ENCODE measurements at places on chromosomes 12 and 14. TPM values are rescaled to one million over a fixed set of nuclear protein-coding genes. Genes with fewer than 3 reads are reported as not detected.

Gene LTB4R2
- 12.5 TPM for total RNA-seq

Gene TMCC3
- 0.71 TPM for total RNA-seq

Gene OVCH1
- not detected for total RNA-seq

Gene LRTM2
- total RNA-seq = 0.13 TPM

Gene ABCC9
- total RNA-seq = not detected

DNA sequence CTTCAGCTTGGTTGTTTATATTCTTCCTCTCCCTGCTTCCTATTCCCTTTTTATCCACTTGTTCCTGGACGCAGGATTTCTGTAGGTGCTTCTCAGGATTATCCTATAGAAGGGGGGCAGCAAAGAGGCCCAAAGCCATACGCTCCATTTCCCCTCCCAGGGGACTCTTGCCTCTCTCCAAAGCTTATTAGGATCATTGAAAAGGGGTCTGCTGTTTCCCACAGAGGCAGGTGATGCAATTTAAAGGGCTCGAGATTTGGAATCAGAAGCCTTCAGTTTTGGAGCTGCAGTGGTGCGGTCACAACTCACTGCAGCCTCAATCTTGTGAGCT lies 31.5 kb upstream of the SYNDIG1L start:
- no peak for DNase-seq

DNA sequence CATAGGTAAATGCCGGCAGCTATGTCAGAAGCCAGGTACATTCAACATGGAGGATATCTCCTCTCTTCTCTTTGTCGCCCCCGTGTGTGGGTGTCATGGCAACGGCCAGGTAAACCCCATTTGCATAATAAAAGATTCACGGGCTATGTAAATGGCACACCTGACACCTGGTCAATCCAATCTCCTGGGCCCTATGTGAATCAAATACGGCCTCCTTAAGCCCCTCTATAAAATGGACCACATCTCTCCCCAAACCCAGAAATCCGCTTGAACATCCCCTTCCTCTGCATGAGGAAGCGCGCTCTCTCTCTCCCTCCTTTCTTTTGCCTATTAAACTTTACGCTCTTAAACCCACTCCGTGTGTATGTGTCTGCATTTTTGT lies 363.7 kb downstream of the SOX5 start:
- no peak for DNase-seq

DNA sequence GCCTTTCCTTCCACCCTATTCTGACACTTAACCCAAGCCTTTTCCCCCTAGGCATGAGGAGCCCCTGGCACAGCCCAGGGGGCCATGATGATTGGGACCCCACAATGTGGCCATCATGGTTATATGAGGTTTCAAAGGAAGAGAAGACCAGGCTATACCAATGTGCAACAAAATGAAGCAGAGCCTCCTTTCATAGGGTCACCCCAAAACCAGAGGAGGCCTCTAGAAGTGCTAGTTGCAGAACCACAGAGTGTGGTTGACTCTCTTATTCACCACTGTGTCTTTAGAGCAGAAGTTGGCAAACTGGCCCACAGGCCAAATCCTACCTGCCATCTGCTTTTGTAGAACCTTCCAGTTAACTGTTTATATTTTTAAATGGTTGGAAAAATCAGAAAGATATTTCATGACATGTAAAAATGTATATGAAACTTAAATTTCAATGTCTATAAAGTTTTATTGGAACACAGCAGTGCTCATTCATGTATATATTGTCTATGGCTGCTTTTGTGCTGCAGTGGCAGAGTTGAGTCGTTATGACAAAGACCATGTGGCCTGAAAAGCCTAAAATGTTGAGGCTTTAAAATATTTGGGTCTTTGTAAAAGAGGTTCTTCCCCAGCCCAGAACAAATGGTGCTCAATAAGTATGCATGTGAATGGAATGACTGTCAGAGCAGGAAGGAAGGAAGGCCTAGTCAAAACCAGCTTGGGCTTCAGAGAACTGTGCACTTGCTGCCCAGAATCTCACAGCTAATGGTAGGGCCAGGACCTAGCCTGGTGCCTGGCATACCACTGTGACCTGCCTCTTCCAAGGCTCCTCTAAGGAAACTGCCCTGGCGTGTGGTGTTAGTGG lies 49.2 kb downstream of the SUSD6 start:
- DNase-seq = no peak

- DNase-seq = no peak
Measured at GRCh38 chr14:57244106-57244505, 24.6 kb downstream of the EXOC5 start.

DNA sequence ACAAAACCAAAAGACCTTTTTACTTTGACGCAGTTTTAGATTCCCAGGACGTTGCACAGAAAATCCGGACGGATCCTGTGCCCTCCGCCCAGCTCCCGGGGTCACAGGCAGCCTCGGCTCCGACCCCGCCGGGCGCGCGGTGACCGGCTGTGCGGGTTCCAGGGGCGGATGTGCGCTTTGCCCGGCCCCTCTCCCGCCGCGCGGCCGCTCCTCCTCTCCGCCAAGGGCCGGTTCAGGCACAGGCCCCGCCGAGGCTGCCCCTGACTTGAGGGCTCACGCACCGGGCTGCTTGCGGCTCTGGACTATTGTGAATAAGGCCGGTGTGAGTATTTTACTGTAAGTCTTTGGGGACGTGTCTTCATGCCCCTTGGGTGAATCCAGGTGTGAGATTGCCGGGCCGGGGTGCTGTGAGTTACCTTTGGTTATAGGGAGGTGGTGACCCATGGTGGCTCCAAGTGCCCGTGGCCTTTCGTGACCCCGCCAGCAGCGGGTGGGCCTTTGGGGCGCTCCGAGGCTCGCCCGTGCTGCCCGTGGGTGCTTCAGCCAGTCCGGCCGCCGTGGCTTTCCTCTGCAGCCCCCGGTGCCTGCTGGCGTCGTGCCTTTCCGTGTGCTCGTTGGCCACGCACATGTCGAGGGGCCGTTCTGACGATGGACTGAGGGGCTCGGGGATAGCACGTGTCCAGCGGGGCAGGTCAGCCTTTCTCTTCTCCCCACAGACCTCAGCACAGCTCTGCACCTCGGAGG lies 45.9 kb downstream of the NOC4L start:
- DNase-seq = no peak

GRCh38 chr12:48390026-48390425 lies 39.3 kb upstream of the ZNF641 start:
- DNase-seq = no peak

DNA sequence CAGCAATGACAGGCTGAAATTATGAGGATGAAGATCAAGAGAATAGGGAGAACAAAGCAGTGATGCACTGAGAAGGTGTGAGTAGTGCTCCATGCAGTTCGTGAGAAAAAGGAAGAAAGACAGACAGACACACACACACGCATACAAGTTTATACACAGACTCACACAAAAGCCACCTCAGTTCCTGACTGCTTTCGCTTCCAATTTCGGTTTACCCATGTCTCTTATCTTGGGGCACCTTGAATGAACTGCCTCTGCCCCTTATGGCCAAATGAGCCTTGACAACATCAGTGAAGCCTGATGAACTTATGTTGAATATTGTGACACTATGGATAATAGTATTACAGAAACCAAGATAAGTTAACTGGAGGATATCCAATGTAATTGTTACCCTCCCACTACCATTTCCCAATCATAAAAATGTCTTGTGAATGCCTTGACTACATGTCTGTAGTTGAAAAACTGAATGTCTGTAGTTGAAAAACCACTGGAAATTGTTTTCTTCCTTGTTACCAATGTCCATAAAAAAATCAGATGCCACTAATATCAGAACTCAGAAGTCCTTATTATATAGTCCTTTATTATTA lies 380.4 kb upstream of the DDHD1 start:
- DNase-seq = no peak

DNA sequence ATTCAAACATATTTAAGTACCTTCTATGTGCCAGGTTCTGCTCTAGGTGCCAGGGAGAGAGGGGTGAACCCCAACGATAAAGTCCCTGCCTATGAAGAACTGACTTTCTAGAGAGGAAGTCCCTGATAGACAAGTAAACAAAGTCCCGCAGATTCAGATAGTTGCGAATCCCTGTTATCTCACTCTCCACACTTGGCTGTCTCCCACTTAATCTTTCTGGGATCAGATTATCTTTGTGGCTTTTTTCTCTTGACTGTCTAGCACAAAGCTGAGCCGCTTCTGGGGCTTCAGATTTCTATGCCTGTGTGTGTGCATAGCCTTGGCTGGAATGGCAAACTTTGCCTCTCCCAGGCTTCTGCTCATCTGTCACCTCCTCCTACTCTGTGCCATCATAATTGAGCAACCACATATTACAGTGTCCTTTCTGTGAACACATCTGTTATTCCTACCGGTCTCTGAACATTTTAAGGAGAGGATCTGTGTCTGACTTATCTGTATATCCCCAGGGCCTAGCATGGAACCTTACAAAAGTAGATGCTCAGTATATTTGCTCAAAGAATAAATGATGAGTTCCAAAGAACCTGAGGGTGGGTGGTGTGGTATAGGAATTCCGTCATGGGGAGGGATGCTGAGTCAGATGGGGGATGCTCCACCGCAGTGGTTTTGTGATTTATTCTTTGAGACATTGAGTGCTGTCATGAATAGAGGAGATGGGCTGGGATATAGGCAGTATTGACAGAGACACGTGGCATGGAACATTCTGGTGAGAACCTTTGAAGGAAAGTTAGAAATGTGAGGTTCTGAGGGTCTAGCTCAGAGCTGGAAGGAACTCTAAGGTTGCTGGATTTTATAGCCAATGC lies 28.5 kb downstream of the RGS6 start:
- DNase-seq = no peak

All from naive thymus-derived CD8-positive, alpha-beta T cell (primary cell).